Substantia nigra (tissue), 51 donors: ENCODE measurements at places on chromosomes 5 and 9.

DNA sequence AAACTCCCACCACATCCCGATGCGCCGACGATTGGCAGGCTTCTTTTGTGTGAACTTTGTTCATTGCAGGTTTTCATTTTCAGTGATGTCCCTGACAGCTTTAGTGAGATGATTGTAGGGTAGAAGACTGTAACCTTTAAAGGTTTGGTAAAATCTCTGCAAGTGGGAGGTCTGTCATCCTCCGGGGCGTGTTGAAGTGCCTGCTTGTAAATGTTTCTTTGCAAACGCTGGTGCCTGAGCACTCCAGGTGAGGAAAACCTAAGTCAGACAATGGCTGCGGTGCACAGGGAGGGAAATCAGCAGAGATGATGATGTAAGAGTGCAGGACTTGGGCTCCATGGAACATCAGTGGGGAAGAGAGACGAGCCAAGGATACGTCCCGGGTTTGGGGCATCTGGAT lies 228.1 kb downstream of the DRD1 start:
- no peak for DNase-seq

DNA sequence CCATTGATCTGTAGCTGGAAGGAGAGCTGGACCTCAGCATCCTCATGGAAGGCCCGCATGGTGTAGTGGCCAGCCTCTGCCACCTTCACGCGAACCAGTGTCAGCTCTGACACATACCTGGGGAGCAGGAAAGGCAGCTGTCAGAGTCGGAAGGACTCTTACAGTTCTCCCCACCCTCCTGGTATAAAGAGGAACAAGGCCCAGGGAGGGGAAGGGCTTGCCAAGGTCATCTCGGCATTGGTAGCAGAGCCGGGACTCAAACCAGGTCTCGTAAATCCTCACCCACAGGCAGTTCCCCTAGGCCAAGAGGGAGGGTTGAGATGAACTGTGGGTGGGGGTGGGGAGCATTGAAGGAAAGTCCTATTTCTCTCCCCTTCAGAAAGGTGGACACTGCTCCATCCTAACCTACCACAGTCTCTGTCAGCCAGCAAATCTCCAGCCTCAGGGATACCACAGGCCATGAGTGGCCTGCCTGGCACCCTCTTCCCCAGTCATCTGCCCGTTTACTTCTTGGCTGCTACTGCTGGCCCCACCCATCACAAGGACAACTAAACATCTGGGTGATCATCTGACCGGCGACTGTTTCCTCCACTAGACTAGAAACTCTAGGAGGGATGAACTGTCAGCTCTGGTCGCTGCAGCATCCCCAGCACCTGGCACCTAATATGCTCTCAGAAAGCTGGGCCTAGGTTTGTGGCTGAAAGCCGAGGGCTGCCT lies 23.5 kb downstream of the PDGFRB start:
- DNase-seq = no peak

GRCh38 chr5:74226716-74227485 lies 413.6 kb downstream of the ENC1 start:
- DNase-seq = peak; percentile 37

DNA sequence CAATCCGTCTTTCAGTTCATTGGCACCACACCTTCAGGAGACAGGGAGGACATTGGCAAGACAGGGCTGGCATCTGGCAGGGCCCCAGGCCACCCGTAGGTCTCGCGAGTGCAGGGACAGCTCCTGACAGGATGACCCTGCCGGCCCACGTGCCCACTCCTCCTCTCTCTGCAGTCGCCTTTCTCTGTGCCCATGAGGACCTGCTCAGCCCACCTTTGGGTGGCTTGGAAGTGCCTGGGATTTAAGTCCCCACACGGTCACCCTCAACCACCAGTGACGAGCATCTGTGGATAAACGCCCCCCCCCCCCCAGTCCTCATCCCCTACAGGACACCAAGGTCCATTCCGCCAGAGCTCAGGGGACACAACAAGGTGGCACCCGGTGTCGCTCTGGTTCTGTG lies 4.1 kb downstream of the MRPL36 start:
- no peak for DNase-seq

- DNase-seq = no peak
Measured at GRCh38 chr5:133637206-133637605, 24.9 kb upstream of the FSTL4 start.

GRCh38 chr5:17951392-17952169 lies 317.3 kb downstream of the TAF11L14 start:
- DNase-seq = no peak

- DNase-seq = no peak
Measured at GRCh38 chr9:120438836-120439546, 141.0 kb downstream of the CDK5RAP2 start.

DNA sequence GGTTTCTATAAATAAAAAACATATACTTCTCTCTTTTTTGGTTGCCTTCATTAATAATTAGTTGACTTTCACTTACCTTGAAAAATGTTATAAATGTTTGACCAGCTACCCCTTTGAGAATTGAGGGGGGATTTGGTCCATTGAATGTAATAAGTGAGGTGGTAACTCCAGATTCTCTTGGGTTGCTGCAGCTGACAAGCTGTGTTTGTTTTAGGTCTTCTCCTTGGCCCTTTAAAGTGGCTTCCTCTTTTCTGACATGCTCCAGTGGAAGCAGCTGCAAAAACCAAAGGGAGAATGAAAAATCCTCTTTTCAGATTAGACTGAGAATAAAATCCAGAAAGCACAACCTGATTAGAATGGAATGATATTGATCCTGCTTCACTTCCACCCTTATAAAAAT lies 410.5 kb downstream of the TMEM38B start:
- no peak for DNase-seq

GRCh38 chr9:82021198-82021597 lies 32.6 kb downstream of the SPATA31D1 start:
- DNase-seq = no peak

- no peak for DNase-seq
Measured at GRCh38 chr9:27142299-27142930, 33.4 kb downstream of the TEK start.

GRCh38 chr9:77667151-77667550 lies 19.0 kb upstream of the GNA14 start:
- no peak for DNase-seq

DNA sequence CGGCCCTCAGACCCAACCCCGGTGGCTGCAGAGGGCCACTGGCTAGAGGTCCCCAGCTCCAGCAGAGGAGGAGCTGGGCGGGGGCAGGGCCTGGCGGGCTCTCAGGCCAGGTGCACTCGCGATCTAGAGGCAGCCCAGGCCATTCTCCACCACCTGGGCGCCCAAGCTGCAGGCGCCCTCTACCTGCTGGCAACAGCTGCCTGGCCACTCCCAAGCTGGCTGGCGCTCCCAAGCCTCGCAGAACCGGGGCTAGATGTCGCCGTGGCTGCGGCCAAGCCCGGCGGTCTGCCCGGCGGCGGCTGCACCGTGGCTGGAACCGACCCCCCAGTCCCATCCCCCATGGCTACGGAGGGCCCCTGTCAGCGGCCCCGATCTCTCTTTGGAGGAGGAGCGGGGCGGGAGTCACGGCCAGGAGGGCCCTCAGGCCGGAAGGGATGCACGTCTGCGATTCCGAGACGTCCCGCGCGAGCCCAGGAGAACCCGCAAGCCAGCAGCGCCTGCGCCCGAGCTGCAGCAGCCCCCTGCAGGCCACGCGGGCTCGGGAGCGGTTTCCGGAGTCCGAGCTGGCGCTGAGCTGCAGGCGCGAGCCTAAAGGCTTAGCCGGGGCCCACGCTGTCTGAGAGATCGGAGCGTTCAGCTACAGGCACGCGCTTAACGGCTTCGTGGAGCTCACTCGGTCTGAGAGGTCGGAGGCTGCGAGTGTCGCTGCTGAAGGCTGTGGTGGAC lies 44.3 kb upstream of the BICD2 start:
- peak; percentile 20 for DNase-seq

- DNase-seq = no peak
Measured at GRCh38 chr5:145130996-145131395, 704.1 kb downstream of the PRELID2 start.

- DNase-seq = no peak
Measured at GRCh38 chr5:138960145-138960692, 85.1 kb upstream of the LRRTM2 start.

- DNase-seq = no peak
Measured at GRCh38 chr5:161311965-161312364, 234.6 kb downstream of the GABRB2 start.

DNA sequence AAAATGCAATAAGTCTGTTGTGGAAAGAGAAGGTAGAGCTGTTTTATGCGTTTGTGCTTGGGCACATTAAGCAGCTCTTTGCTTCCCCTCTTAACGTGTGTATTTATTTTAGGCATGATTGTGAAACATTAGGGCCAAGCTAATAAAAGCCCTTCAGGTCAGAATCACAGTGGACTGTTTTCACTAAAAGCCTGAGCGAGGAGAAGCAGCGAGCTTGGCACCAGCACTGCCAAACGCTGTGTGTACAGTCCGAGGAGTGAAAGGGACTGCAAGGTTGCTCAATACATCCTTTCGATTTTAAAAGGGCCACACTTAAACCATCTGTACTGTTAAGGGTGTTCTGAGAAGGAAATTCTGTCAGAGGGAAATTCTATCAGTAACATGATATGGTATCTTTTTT lies 107.2 kb upstream of the CKMT2 start:
- no peak for DNase-seq

DNA sequence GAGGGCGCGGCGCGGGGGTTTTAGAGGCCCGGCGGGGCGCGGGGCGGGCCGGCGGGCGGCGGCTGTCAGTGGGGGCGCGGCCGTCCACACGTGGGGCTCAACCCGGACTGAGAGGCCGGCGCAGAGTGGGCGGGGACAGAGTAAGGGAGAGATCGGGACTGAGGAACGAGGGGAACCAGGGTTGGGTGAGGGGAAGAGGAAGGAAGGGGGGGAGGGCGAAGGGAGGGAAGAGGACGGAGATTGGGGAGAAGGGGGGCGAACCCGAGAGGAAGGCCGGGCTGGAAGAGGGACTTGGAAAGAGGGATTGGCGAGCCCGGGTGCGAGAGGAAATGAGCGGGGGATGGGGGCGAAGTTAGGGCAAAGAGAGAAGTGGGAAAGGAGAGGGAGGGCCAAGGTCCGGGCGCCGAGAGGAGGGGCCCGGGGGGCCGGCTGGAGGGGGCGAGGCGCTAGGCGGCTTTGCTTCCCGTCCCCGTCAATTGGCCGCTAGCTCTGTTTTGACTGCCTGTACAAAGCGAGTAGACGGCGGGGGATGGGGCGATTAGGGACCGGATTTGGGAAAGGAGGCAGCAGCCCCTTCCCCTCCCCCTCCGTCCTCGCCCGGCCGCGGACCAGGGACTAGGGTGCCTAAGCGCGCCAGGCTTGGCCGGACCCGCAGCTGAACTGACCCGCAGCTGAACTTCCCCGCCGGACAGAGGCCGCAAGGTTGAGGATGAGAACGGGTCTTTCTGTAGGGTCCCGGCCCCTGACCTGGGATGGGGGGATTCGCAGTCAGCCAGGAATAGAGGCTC lies 399 bp upstream of the FBN2 start:
- no peak for DNase-seq

- no peak for DNase-seq
Measured at GRCh38 chr5:41858890-41859289, 11.3 kb downstream of the OXCT1 start.

GRCh38 chr9:35695943-35696401 lies 6.2 kb upstream of the TPM2 start:
- DNase-seq = no peak

GRCh38 chr5:98110282-98110691 lies 663.2 kb upstream of the RGMB start:
- no peak for DNase-seq

GRCh38 chr5:61496446-61496845 lies 164.4 kb downstream of the ZSWIM6 start:
- peak; percentile 30 for DNase-seq

- no peak for DNase-seq
Measured at GRCh38 chr5:132472431-132472830, 18.1 kb downstream of the IRF1 start.

GRCh38 chr5:150487199-150488061 lies 20.5 kb upstream of the NDST1 start:
- DNase-seq = no peak

DNA sequence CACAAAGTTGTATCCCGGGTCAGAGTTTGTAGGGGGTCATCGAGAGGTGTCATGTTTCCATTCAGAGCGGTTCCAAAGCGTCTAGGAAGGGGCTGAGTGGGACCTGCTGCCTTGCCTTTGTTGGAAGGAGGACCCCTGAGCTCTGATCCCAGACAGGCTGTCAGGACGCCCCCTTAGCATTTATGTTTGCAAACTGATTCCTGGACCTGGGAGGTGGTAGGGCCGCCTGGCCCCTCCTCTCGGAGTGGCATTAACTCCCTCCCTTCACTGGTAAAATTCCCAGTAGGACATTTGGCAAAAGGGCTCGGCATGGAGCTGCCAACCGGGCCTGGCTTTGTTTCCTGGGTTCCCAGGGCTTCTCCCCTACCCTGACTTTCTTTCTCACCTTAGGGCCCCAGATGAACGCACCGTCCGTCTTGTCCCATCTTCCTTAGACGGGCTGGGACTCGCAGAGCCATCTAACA lies 2.5 kb downstream of the JADE2 start:
- DNase-seq = no peak

DNA sequence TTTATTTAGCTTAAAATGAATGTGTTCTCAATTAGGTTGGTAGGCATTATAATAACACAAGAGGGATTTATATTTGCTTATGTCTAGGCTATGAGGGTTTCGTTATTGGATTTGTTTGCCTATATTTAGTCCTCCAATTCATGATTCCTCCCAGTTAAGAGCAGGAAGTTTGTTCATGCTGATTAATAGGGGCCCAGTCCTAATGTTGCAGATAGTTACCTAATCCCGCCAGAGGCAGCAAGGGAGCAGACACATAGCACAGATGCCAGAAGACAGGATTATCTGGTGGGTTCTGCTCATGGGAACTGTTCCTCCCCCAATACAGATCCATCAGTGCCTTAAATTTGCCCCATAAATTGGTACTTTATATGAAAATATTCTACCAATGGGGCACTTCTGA lies 100.8 kb upstream of the TLE4 start:
- DNase-seq = no peak

- no peak for DNase-seq
Measured at GRCh38 chr5:33482335-33482734, 41.6 kb downstream of the TARS1 start.

GRCh38 chr5:146644831-146645230 lies 128.8 kb upstream of the GPR151 start:
- no peak for DNase-seq

DNA sequence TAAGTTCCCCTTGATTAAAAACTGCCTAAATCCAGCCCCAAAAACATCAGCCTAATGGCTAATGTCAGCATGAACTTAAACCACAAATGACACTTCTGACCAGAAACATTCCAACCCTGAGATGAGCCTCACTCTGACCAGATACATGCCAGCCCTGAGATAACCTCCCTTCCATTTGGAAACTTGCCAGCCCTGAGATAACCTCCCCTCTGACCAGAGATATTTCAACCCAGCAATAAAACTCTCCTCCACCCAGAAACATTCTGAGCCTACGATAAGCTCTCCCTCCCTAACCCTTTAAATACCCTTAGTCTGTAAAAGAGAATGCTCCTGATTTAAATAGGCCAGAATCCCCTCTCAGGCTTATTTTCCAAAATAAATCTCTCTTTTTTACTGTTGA lies 1035.7 kb upstream of the NUDT12 start:
- DNase-seq = no peak

GRCh38 chr9:23622396-23622795 lies 203.6 kb downstream of the ELAVL2 start:
- DNase-seq = no peak

GRCh38 chr5:54445691-54446378 lies 9.7 kb upstream of the HSPB3 start:
- no peak for DNase-seq
